ENCODE measurements at places on chromosomes 3 and 15.

GRCh38 chr3:195183071-195183776, 87.7 kb downstream of the XXYLT1 start:
- DNase-seq, result no peak

GRCh38 chr3:98013411-98014267, 21.5 kb downstream of the GABRR3 start:
- DNase-seq, result peak; percentile 90

- peak; percentile 72 for DNase-seq
These were observed 36.8 kb upstream of the TSPAN3 start for GRCh38 chr15:77107531-77108355.

- DNase-seq, result peak; percentile 55
These were observed 94.7 kb upstream of the PLXND1 start for GRCh38 chr3:129701161-129701560.

GRCh38 chr3:119588112-119588511, 8.8 kb downstream of the ADPRH start:
- peak; percentile 3 for DNase-seq

DNA sequence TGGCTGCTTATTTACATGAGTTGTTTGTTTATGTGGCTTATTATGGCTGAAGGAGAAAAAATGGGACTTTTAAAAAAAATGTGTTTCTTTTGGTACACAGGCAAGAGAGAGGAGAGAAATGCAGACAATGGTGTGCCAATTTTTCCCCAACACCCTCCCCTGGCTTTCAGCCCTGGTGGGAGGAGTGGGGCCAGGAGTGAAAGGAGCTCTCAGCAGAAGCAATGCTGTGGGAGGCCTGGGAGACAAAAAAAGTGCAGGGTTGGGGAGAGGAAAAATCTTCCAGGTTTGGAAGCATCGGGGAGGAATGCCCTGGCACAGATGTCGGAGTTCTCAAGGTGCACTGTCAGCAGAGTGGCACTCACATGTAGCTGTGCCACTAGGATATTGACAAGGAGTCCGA, 117.7 kb upstream of the FOXB1 start:
- DNase-seq, result peak; percentile 67

GRCh38 chr3:178950676-178951075, 120.9 kb downstream of the ZMAT3 start:
- no peak for DNase-seq

DNA sequence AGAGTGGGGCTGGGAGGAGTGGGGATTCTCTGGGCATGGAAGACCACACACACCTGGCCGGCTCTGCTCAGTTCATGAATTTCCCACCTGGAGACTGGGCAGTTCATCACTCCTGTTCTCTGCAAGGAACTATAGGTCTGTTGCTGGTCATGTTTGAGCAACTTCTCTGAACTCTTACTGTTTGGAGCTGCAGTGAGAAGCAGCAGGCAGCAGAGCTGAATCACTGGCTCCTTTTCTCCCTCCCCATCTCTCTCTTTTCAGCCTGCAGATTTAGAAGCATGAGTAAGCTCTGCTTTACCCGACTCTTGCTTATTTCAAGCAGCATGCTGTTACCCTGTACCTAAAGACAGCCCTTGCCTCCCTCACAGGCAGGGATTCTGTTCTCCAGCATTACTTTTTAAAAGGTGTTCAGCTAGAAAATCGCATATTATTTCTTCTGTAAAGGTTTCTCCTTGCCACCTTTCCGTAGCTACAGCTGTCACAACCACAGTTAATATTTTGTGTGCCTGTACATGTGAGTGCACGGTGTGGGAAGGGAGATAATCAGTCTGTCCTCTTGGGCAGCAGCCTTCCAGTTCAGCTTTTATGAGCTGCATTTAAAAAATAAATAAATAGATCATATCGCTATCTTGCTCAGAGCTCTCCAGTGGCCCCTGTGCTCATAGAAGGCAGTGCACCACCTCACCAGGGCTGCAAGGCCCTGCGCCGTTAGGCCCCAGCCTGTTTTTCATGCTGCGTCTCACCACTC, 131.6 kb downstream of the CHCHD6 start:
- DNase-seq, result no peak

- DNase-seq, result peak; percentile 91
These were observed 5.2 kb downstream of the KCTD6 start for GRCh38 chr3:58497097-58497496.

GRCh38 chr3:32379831-32380500, 11.7 kb upstream of the CMTM7 start:
- DNase-seq, result no peak

GRCh38 chr15:68384451-68385239, 47.3 kb downstream of the ITGA11 start:
- DNase-seq, result no peak

DNA sequence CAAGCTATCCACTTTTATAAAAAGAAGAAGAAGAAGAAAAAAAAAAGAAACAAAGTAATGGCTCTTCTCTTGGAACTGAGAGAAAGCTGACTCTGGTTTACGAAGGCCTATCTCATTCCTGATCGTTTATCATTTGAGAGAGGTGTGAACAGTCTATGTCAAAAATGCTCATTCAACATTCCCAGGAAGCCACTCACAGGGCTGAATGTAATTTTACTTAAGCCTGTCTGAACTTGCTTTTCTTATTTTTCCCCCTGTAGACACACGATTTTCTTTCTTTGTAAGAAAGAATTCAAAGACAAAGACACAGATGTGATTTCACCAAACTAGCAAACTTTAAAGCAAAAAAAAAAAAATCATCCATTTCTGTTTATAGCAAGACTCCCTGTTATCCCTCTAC, 805.8 kb downstream of the FHIT start:
- DNase-seq, result no peak

- no peak for DNase-seq
These were observed 90.5 kb upstream of the CSPG5 start for GRCh38 chr3:47669026-47669749.
